Upper lobe of right lung (tissue), 1 donor: ENCODE measurements at places on chromosomes 6 and 20. TPM values are rescaled to one million over a fixed set of nuclear protein-coding genes. Genes with fewer than 3 reads are reported as not detected.
A peak's percentile ranks its signal among the peaks of the same experiment; 100 is the strongest.

IFNGR1 gene
- 239 TPM for total RNA-seq

EGFL8 gene
- total RNA-seq = 14.5 TPM

TCP11 gene
- not detected for total RNA-seq

SDCBP2 gene
- total RNA-seq = 10.9 TPM

SPATS1 gene
- total RNA-seq = not detected

C20orf204 gene
- total RNA-seq = 1.9 TPM

IMPG1 gene
- not detected for total RNA-seq

LIME1 gene
- 7.8 TPM for total RNA-seq

SLC17A1 gene
- not detected for total RNA-seq

DNA sequence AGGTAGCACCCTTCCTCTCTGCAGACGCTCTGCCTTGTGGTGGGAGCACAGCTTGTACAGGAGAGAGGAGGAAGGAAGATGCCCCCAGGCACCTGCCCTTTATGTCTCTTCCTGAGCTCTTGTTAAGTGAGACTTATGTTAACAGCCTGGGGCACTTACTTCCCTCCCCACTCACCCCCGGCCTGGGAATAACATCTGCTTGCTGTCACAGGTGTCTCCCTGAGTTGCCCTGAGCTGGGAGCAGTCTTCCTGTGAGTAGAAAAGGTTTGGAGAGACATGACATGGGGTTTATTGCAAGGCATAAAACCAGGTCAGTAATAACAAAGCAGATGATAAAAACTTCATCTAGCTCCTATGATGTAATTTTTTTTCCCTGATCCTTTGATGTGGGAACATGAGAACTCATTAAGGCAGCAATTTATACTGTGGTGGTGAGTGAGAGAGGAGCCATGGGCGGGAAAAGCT is 1.9 kb downstream of the SSTR4 start:
- no peak for DNase-seq

DNA sequence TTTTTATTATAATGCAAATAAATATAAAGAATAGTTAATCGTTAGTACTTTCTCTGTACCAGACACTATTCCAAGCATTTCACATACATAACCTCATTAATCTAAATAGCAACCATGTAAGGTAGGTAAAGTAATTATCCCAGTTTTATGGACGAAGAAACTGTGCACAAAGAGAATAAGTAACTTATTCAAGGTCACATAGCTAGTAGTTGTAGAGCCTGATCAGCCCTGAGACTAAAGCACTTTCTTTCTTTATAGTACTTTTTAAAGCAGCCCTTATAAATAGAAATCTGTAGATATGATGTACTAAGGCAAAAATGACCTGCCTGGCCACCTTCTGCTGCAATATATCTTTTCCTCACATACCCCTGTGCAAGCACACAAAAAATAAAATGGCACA is 104.8 kb downstream of the MYO6 start:
- no peak for DNase-seq

DNA sequence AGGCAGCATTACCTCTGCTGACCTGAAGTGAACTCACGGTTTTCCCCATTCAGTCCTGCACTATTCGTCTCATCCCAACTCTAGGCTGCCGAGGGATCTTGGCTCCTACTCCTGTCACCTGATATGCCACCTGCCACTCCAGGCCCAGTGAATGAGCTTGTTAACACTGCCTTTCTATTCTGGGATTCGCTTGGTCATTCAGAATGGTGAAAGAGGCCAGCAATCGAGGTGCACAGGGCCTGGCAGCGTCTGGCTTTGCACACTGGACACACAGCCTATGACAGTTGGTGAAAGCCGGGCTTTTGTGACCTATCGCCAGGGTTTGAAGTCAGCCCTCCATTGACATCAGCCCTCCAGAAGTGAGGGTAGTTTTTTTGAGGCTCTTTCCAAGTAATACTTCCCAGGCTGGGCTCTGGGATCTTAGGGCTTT is 59.3 kb upstream of the MYL9 start:
- DNase-seq = peak; percentile 78

GRCh38 chr6:11431455-11431937 is 106.1 kb upstream of the TMEM170B start:
- DNase-seq = no peak

GRCh38 chr6:13284646-13285045 is 43.7 kb downstream of the TBC1D7 start:
- no peak for DNase-seq

- peak; percentile 73 for DNase-seq
Observed at GRCh38 chr6:41470029-41470330, 76.2 kb upstream of the FOXP4 start.

DNA sequence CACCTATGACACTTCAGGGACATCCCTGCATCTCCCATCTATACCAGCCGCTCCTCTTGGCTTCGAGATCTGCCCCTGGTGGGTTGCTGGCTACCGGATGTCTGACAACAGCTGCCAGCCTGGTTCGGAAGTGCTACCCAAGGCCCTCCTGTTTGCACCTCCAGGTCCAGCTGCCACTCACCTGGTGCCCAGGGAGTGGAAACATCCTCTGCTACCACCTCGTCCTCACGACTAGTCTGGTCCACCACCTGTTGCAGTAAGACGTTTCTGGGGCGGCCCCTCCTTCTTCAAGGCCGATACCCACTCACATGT is 8.3 kb upstream of the PCMTD2 start:
- no peak for DNase-seq

GRCh38 chr6:3517350-3517749 is 60.5 kb upstream of the SLC22A23 start:
- no peak for DNase-seq

- DNase-seq = peak; percentile 70
Observed at GRCh38 chr20:17610566-17611289, 40.9 kb downstream of the DSTN start.

- DNase-seq = no peak
Observed at GRCh38 chr6:2433711-2434110, 188.3 kb upstream of the GMDS start.

DNA sequence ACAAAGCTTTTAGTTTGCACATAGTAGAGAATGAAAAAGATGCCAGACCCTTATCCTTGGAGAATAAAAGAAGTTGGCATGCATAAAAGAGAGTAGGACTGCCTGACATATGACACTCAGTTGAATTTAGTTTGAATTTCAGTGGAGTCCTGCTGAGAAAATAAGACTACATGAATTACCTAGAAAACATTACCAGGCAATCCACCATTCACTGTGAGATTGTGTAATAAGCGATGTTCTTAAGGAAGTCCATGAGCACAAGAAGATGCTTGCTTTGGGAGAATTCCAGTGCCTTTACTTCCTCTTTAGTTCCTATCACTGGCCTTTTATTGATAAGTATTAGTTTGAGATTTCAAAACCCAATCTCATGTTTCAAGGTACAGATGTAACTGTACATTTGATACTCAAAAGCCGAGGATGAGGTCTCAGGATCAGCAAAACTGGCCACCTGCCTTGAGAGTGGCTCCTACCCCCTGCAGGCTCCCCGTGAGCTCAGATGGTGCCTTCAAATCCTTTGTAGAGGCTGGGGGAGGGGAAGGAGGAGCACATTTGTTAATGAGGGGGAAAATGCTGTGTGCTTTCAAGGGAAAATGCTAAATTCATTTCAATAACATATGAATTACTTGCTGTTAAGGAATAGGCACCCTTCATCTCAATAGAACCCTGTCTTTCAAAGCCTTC is 11.2 kb upstream of the UNC93A start:
- DNase-seq = no peak

DNA sequence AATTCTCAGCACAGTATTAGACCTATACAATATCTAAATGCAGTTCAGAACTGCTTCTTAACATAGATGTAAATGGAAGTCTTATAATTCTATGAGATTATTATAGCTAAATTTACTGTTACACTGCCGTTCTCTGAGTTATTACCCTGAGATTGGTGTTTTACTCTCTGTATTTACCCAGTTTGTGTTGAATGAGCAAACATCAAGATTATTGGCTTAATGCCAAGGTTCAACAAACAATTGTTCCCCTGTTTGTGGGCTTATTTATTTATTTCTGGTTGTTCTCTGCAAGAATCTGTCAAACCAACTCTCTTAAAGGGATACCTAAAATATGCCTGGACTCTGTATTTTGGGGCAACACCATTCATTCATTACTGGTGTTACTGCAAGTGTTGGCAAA is 5.2 kb upstream of the STMND1 start:
- DNase-seq = no peak

DNA sequence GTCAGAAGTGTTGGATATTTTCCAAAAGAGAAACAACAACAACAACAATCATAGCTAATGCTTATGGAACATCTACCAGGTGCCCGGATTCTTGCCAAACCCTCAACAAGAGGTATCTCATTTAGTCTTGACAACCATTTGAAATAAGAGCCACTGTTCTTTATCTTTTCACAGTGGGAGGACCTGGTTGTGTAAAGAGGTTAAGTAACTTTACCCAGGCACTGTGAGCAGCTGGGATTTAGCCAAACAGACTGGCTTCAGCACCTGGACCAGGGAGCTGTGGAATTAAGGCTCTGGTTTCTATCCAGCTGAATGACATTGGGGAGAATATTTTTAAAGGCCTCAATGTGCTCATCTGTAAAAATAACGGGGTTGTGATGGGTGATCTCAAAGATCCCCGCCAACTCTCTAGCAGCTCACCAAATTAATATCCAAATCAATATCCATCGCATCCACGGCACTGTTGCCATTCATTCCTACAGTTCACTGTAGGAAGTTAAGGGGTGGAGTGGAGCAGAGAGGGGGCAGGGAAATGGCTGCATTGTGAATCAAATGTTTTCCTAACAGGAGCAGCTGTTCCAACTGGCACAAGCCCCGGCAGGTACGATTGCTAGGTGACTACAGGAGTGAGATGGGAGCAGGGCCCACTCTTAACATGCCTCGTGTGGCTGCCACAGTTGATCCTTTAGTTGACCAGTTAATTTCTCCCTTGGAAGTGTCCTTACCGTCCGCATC is 61.8 kb downstream of the GCNT2 start:
- DNase-seq = no peak

DNA sequence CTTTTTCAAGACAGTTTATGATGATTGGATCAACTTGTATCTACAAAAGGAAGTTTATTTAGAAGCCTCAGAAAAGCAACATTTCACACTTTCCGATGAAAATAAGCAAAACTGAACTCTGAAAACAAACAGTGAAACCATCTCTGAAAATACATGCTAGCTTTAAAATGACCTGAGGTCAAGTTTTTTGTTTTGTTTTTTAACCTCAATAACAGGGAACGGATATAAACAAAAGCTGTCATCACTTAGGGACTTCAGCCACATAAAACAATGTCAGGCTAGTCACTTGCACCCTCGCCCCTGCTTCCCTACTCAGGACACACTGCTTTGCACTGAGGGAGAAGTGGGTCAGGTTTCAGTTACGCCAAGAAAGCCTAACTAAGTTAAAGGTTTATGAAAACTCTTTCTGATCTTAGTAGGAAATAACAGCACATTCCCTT is 11.6 kb downstream of the BACH2 start:
- DNase-seq = no peak

- DNase-seq = no peak
Observed at GRCh38 chr6:11428371-11428770, 109.2 kb upstream of the TMEM170B start.

DNA sequence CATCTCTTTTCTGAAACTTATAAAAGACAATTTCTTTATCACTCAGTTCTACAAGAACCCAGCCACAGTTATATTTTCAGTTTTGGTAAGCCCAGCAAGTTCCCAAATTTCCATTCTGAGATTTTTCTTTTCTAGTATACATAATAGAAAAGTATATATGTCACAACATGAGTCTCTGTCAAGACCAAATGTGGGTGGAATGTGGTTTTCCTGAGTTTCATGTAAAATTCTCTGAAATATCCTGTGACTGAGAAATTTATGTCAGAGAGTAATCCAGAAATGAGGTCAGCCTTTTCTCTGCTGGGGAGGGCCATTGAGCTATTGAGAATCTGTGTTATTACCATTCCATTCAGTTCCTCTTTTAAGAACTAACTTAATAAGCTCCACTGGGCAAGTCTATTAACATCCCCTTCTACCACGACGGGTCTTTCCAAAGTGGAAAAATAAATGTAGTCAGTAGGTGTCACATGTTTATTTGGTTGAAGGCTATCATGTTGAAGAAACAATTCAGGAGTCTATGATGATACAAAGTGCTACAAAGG is 100.7 kb upstream of the HMGN3 start:
- no peak for DNase-seq

DNA sequence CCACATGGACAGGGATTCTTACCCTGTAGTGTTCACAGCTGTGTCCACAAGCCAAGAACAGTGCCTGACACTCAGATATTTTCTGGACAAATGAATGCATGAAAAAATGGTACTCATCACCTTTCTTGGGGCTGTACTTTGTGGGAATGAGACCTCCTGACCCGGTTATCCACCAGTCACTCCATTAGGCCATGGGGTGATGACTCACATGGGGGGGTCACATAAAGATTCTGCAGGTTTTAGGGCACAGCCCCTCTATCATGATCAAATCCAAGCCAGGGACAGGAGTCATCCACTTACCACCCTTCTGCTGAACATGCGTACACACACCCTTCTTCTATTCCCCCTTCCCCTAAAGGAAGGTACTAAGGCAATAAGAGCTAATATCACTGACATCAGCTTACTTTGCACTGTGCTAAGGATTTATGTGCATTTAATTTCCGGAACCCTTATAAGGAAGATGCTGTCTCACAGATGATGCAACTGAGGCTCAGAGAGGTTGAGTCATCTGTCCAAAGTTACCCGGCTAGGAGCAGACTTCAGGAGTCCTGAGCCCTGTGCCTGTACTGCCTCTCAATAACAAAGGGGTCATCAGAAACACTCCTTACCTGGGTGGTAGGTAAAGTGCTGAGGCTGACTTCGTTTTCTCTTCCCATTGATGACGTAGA is 107.8 kb downstream of the NFATC2 start:
- DNase-seq = no peak

- no peak for DNase-seq
Observed at GRCh38 chr20:43458422-43458924, 777 bp downstream of the SRSF6 start.

DNA sequence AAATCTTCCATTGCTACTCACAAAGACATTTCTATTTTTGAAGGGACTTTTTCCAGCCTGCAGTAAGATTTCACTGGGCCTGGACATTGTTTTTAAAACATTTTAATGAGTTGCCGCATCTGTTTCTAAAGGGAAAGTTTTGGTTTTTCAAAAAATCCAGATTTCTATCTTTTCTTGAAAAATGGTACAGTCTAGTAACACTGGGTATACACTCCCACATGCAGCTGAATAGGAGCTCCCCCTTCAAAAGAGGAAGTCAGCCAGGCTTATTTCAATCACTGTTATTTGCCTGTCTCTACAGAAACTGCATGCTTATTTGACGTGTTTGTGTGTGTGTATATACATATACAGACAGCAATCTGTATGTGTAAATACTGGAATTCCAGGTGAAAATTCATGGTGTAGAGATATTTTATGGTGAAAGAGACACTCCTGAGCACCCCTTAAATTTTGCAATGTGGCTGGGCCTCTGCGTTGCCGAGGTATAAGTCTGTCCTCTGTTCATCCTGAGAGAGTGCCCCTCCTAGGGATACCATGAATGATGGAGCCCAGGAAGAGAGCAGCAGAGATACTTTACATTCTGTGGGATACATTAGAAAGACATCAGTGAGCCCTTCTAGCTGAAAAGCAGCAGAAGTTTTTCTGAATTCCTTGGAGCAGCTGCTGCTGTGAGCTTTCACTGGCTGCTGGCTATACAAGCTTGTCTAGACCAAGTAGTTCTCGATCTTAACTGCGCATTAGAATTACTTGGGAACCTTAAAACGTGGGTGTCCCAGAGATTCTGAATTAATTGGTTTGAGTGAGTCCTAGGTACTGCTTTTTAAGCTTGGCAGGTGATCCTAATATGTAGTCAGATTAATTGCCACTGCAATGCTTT is 12.0 kb upstream of the ABRACL start:
- no peak for DNase-seq
